ENCODE measurements at places on chromosomes 13 and 19. TPM values are rescaled to one million over a fixed set of nuclear protein-coding genes. Genes with fewer than 3 reads are reported as not detected.

DNA sequence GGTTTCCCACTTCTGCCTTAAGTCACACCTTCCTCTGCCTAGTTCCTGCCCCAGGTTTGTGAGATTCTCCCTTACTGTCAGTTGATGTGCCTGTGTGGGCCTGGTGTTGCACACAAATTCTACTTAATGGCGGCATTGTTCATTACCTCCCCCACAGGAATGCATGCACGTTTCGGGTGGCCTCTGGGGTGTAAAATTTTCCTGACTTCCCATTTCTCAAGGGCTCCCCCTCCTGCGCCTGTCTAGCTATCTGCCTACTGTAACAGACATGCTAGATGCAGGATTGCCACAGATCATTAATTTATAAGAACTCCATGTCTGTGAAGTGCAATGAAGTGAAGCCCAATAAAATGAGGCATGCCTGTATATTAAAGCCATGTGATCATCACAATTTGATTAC is 1466.3 kb downstream of the PCDH9 start:
- no peaks in the 10 kb centered on the region for H3K27me3 ChIP-seq
- DNase-seq: no peak
- no peak overlapping the region for H3K4me3 ChIP-seq
- H3K27ac ChIP-seq: no peak overlapping the region

- no peaks in the 10 kb centered on the region for H3K27me3 ChIP-seq
- H3K4me1 ChIP-seq: no peaks in the 10 kb centered on the region
- peak; percentile 26 for DNase-seq
- no peaks in the 10 kb centered on the region for H3K36me3 ChIP-seq
Measured at GRCh38 chr19:40542202-40542859, 34.3 kb upstream of the SHKBP1 start.

ZNF813 gene
- 3.0 TPM for total RNA-seq

DNA sequence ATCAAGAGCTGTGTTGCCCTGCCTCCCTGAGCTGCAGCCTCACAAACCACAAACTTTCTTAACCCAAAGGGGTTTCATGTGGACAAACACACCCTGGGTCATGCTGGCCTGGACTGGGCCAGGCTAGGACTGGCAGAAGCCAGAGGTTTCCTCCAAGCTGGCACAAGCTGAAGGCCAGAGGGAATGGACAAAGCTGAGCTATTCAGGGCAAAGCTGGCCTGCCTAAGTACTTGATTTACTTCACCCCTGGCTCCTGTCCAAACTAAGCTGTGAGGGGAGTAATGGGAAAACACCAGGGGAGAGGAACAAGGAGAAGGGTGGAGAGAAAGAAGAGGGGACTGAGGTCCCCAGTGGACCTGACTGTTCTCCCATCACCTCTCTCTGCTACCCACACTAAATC is 6.2 kb downstream of the CPAMD8 start:
- no peaks in the 10 kb centered on the region for H3K4me1 ChIP-seq
- no peak overlapping the region for H3K4me3 ChIP-seq
- H3K36me3 ChIP-seq: no peaks in the 10 kb centered on the region
- DNase-seq: no peak
- H3K27me3 ChIP-seq: no peaks in the 10 kb centered on the region
- H3K27ac ChIP-seq: no peak overlapping the region

GRCh38 chr19:38877781-38878574 is at the start of gene RINL:
RINL (minus strand) TSS chr19:38878275; CDS start chr19:38876742, 1,533 bp downstream.
- peak within 1 kb of the TSS; percentile 38 for H3K4me3 ChIP-seq
- peaks cover 10% of the 10 kb centered on the region for H3K36me3 ChIP-seq
- no peaks in the 10 kb centered on the region for H3K4me1 ChIP-seq
- no peaks in the 10 kb centered on the region for H3K27me3 ChIP-seq
- no peak for DNase-seq
- peak within 1 kb of the TSS; percentile 34 for H3K27ac ChIP-seq

DNA sequence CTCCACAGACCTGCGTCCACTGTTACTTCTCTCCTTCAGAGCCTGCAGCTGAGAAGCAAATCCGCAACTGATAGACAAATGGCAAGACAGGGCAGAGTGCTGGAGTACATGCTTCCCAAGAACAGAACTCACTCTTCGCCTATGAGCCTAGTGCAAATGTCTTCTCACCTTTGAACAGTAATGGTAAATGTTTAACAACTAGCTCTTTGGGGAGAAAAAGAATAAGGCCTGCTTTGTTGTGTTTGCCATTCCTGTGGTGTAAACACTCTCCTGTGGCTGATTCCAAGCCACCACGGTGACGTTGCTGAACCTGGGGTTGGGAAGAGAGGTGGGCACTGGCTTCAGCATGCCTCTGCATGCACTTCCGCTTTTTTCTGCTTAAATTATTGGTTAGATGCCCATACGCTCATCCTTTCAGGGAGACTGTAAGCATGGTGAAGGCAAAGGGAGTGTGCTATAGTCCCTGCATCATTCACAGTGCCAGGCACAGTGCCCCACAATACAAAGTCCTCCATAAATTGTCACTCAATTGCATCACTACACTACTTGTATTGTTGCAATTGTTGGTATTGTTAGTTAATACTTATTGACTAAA is 28.1 kb upstream of the GTF3A start:
- H3K4me1 ChIP-seq: no peaks in the 10 kb centered on the region
- no peak for DNase-seq
- H3K36me3 ChIP-seq: no peaks in the 10 kb centered on the region
- H3K27me3 ChIP-seq: no peaks in the 10 kb centered on the region
- no peak overlapping the region for H3K27ac ChIP-seq

- no peak overlapping the region for H3K4me3 ChIP-seq
- H3K4me1 ChIP-seq: no peaks in the 10 kb centered on the region
- no peak overlapping the region for H3K27ac ChIP-seq
- DNase-seq: no peak
- H3K27me3 ChIP-seq: no peaks in the 10 kb centered on the region
Measured at GRCh38 chr13:46192412-46192811, 10.4 kb upstream of the LCP1 start.

DNA sequence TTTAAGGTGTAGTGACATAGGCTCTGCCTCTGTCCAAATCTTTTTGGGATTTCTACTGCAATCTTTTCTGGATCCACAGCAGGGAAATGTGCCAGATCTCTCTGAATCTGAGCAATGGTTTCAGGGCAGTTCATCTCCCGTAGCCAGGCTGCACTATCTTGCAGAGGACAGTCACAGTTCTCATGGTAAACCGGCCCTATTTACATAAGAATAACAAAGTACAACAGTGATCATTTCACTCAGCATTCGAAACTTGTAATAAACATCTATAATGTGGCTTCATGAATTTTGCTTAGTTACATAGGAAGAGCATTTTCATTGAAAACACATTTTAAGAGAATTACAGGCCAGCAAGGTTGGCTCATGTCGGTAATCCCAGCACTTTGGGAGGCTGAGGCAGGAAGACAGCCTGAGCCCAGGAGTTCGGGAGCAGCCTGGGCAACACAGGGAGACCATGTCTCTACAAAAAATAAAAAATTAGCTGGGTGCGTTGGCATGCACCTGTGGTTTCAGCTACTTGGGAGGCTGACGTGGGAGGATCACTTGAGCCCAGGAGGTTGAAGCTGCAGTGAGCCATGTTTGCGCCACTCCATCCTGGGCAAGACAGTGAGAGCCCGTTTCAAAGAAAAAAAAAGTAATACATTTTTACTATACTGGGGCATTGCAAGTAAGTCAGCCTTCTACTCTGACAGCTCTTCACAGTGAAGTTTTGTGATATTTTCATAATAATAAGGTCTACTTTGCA is 5.0 kb downstream of the POGLUT2 start:
- DNase-seq: no peak
- H3K27ac ChIP-seq: no peak overlapping the region
- peaks cover 3% of the 10 kb centered on the region for H3K4me1 ChIP-seq
- no peak overlapping the region for H3K4me3 ChIP-seq

GRCh38 chr13:23871616-23872220 is 17.5 kb downstream of the MIPEP start:
- no peaks in the 10 kb centered on the region for H3K27me3 ChIP-seq
- H3K4me1 ChIP-seq: no peaks in the 10 kb centered on the region
- DNase-seq: no peak
- no peaks in the 10 kb centered on the region for H3K36me3 ChIP-seq

PDE4A gene
- total RNA-seq: 24.9 TPM

- no peak for DNase-seq
- H3K27me3 ChIP-seq: no peaks in the 10 kb centered on the region
- H3K27ac ChIP-seq: peak overlapping the region; percentile 48
- H3K4me1 ChIP-seq: peaks cover 34% of the 10 kb centered on the region
Measured at GRCh38 chr19:1177322-1178114, 3.5 kb upstream of the SBNO2 start.

DNA sequence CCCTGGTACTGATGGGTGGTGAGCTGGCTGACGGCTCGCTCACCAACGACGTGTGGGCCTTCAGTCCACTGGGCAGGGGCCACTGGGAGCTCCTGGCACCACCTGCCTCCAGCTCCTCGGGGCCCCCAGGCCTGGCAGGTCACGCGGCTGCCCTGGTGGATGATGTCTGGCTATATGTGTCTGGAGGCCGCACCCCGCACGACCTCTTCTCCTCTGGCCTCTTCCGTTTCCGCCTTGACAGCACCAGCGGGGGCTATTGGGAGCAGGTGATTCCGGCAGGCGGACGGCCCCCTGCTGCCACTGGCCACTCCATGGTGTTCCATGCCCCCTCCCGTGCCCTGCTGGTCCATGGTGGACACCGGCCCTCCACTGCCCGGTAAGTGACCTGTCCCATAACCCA is 10.5 kb downstream of the MEGF8 start:
- no peaks in the 10 kb centered on the region for H3K4me1 ChIP-seq
- peaks cover 13% of the 10 kb centered on the region for H3K36me3 ChIP-seq
- no peaks in the 10 kb centered on the region for H3K27me3 ChIP-seq
- no peak overlapping the region for H3K4me3 ChIP-seq
- H3K27ac ChIP-seq: no peak overlapping the region
- no peak for DNase-seq

GRCh38 chr19:32614916-32615315 is 33.9 kb downstream of the PDCD5 start:
- H3K36me3 ChIP-seq: peaks cover 51% of the 10 kb centered on the region
- H3K27me3 ChIP-seq: no peaks in the 10 kb centered on the region
- H3K27ac ChIP-seq: no peak overlapping the region
